ENCODE measurements at places on chromosomes 2 and 18.

DNA sequence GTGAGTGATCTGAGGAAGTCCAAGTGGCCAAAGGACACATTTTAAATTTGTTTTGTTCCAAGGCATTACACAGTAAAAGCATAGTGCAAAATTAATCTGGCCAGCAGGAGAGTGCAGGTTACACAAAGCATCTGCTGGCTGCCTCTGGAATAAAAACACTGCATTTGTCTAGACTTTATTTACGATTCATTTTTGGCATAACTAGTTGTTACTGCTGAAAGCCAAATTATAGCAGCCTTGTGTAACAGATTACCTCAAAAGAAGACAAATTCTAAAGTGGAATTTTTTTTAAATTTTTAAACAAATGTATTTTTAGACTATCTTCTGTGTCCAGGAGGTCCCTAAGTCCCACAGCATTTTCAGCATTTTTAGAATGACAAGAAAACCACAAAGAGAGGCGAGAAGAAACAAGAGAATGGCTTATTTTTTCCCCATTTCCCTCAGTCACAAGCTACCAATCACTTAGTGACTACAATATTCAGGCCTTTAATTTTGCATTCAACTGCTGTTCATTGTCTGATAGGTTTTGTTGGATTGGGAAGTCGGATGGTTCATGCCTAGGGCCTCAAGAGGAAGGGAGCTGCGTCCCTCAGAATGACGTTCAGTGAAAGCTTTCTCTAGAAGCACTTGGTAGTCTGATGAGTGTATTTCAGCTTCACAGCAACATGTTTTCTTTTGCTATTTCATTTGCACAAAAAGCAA, 46.0 kb downstream of the TMEFF2 start:
- no peak for DNase-seq

DNA sequence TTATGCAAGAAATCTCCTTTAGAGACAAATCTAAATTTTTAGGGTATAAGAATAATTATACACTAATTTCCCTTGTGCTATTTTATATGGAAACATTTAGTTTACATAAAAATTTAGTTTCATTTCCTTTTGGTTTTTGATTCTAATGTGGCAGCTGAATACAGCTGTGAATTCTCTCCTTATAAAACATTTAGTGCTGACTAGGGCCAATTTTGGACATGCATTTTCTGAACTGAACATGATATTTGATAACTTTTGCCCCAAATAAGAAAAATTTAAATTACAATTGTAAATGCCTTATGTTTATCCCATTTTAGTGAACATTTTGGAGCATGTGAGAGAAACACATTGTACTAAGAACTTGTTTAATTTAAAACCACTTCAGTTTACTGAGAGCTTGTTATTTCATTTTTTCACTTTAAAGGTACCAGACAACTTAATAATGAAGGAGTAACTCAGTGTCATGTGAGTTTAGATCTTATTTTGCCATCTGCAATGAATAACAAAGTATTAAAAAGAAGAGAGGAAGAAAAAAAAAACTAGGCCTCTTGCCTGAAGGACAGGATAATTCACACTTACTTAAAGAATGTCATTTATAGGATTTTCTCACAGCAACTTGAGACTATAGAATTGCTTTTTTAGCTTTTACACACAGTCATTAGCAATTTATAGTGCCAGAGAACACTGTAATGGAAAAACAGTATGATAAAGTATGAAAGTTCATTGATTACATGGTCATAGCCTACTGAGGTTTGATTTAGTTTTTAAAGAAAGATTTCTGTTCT, 209.7 kb downstream of the ERBB4 start:
- DNase-seq: no peak

- DNase-seq: no peak
Observed at GRCh38 chr2:174121175-174121574, 127.2 kb downstream of the OLA1 start.

- DNase-seq: no peak
Observed at GRCh38 chr2:13681936-13682335, 950.6 kb upstream of the LRATD1 start.

- no peak for DNase-seq
Observed at GRCh38 chr2:119862127-119862889, 102.6 kb downstream of the PTPN4 start.

DNA sequence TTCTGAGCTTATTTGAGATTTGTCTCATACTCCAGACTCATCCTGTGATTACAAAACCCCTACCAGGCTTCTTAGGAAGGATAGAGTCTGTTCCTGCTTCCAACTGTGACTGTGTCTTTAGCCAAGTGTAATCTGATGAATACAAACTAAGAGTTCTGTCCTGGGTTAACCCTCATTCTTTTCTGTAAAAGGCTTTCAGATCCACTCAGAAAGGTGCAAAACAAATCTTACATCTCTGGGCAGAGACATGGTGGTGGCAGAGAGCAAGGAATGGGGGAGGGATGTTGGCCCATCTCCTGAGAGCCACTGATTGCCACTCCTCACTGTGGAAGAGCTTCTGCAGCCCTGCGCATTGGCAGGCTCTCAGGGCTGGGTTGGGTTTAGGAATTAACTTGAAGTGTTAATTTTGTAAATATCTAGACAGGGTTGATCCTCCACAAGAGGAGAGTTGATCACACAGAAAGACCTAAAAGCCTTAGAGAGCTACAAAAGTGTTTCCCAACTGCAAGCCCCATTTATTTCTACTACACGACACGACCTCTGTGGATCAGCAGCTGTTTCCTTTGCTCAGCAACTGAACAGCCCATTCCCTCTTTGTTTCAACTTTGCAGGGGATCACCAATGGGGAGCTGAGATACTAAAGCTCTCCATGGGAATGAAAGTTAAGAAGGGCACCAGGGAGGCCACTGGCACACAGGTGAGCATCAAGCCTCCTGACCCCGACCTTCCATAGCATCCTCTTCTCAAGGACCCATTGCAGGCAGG, 23.7 kb upstream of the SPTBN1 start:
- no peak for DNase-seq

DNA sequence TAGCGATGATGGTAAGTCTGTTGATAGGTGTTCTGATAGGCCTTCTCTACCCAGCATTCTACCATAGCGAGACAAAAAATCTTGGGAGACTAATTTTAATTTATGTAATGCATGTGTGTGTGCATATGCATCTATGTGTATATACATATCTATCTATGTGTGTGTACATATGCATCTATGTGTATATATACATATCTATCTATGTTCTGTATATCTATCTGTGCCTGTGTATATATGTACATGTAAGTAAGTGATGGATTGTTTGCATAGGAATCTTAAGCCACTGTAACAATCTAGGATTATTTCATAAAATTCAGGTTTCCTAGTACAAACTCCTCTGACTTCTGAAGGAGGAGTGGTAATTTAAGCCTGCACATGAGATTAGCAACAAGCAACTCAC, 197.2 kb upstream of the PXDN start:
- no peak for DNase-seq

GRCh38 chr2:2798337-2798736, 467.3 kb upstream of the MYT1L start:
- DNase-seq: no peak
